Urinary bladder (tissue), 4 donors: ENCODE measurements at places on chromosomes 5 and 9. TPM values are rescaled to one million over a fixed set of nuclear protein-coding genes. Genes with fewer than 3 reads are reported as not detected.

GRCh38 chr5:13745508-13745907 lies 199.0 kb downstream of the DNAH5 start:
- DNase-seq, result no peak

DNA sequence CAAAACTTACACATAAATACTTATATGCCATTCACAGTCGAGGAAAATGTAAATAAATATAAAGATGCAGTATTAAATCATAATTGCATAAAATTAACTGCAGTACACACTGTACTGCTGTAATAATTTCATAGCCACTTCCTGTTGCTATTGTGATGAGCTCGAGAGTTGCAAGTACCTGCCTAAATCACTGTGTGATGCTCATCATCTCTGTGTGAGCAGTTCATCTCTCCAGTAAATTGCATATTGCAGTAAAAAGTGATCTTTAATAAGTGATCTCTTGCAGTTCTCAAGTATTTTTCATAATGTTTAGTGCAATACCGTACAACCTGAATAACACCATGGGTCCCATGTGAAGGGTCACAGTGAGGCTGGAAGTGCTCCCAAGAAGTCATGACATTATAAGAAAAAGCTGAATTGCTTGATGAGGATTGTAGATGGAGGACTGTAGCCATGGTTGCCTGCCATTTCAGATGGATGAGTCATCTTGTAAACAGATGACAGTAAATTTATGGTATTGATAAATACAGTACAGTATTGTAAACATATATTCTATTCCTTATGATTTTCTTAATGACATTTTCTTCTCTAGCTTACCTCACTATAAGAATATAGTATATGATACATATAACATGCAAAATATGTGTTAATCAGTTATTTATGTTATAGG lies 34.9 kb downstream of the SYK start:
- no peak for DNase-seq

- DNase-seq, result no peak
These were observed 29.9 kb downstream of the CD180 start for GRCh38 chr5:67166460-67167285.

GRCh38 chr5:87777877-87778276 lies 365.1 kb upstream of the CCNH start:
- DNase-seq, result no peak

DNA sequence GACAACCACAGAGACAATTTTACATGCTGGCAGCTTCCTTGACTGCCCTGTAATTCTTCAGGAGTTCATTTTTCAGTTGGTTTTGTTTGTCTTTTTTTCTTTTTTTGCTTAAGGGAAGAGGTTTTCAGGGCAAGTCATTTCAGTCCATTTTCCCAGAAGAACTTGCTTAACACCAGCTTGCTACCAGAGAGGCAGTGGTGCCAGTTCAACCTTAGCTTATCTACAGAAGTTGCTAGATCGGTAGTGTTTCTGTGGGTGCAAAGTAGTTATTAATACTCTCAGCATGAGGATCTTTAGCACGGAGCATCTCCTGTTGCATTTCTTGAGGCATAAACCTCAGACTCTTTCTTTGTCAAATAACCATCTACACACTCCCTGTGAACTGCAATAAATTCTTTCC lies 1.1 kb downstream of the SPEF2 start:
- DNase-seq, result no peak

DNA sequence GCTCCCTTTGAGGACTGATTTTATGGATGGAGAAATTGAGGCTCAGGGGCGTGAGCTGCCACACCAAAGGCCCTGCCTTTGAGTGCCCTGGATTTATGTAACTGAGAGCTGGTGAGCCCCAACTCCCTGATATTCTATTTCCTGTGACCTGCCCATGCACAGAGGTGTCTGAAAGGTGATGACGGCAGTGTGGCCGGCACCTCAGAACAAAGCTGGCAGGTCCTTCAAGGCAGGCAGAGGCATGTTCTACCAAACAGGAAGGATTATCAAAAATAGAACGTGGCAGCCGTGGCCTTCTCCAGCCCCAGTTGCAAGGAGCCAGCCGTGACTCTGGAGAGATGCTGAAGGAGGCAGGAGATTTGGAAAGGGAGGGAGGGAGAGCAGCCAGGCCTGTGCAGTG lies 36.2 kb downstream of the INSYN2B start:
- no peak for DNase-seq

GRCh38 chr5:61604076-61605025 lies 272.3 kb downstream of the ZSWIM6 start:
- DNase-seq, result no peak

DNA sequence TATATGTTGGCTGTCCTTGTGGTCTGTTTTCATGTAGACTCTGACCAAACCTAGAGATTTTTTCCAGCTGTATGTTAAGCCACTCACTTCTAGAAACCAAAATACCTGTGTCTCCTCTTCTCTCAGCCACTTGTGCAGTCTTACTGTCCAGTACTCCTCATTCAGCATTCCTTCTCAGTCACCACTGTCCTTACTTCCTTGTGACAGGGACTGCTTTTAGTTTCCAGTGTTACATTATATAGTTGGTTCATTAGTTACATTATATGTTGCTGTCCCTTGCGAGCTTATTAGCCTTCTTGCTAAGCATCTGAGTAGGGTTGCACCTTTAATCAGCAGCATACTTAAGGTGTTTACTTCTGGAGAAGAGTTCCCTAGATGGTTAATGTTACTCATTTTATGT lies 4.3 kb downstream of the ATP6V1G1 start:
- DNase-seq, result no peak

Gene SPINK7
- not detected for polyA plus RNA-seq

Gene RMRP
- polyA plus RNA-seq, result not detected

Gene FGF1
- 0.58 TPM for polyA plus RNA-seq

Gene ARSI
- polyA plus RNA-seq, result 4.8 TPM

Gene C1QTNF3
- 4.4 TPM for polyA plus RNA-seq
